ENCODE measurements at places on chromosomes 5 and 9.

DNA sequence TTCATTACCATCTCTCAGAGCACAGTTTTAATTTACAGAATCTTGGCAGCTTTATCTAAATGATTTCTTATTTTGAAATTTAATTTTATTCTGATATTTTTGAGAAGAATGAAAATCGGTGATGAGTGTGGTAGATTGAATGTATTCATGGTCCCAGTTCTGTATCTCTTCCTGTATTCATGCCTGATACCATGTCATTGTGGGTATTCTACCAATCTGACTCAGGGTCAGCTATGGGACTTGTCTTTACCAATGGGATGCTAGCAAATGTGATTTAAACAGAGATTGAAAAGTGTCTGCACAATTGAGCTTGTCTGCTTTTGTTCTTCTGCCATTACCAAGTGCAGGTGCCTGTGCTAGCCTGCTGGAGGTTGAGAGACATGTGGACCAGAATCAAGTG, 17.8 kb upstream of the ZNF618 start:
- no peak for DNase-seq

GRCh38 chr5:31921852-31922305, 252.2 kb downstream of the GOLPH3 start:
- no peak for DNase-seq

- no peak for DNase-seq
Measured at GRCh38 chr9:93459432-93459847, 6.1 kb upstream of the FAM120AOS start.

- no peak for DNase-seq
Measured at GRCh38 chr5:156174225-156174624, 152.7 kb upstream of the SGCD start.

DNA sequence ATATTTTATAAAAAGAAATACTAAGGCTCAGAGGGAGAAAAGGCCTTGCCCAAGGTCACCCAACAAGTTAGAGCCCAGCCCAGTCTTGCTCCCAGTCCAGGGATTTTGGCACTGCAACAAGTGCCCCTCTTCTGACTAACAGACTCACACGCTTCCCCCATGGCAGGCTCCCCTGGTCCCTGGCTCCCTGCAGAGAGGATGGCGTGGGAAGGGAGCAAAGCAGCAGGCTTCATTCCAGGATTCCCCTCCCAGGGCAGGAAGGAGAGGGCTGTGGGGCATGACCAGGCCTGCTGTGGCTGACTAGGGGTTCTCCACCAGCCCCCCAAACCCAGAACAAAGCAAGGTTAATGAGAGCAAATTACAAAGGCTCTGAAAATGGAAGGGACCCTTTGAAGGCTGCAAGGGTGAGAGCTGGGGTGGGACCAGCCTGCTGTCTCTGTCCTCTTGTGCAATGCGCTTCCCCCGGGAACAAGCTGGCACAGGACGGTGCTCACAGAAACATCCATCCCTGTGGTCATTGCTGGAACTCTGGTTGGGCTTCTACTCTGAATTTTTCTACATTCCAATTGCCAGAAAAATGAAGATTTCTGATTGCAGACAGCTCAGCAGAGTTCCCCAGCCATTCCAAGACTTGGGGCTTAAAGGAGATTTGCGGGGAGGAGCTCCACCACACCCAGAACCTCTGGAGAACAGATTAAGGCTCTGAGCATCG, 37.1 kb upstream of the FAT2 start:
- DNase-seq: no peak

GRCh38 chr5:32044434-32044833, 129.7 kb downstream of the GOLPH3 start:
- DNase-seq: no peak

GRCh38 chr5:9188131-9188530, 357.7 kb downstream of the SEMA5A start:
- no peak for DNase-seq

GRCh38 chr5:94420885-94421284, 197.5 kb downstream of the KIAA0825 start:
- no peak for DNase-seq

Data from effector CD8-positive, alpha-beta T cell (primary cell).